ENCODE measurements at places on chromosomes 16 and 17.

DNA sequence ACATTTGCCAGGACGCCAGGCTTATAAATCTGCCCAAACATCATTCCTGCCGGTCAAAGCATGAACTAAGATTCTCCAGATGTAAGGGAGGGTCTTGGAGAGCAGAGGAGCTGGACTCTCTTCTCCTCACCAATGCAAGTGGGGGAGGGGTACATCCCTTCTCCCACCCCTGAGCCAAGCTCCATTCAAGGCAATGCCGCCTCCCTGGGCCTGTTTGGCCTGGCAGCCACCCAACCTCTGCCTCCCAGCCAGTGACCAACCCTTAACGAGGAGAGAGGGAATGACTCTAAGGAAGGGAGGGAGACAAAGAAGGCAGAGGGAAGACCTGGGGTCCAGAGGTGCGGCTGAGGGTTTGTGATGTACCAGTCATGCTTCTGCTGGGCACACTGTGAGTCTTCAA is 13.8 kb downstream of the C17orf50 start:
- DNase-seq: peak; percentile 44

DNA sequence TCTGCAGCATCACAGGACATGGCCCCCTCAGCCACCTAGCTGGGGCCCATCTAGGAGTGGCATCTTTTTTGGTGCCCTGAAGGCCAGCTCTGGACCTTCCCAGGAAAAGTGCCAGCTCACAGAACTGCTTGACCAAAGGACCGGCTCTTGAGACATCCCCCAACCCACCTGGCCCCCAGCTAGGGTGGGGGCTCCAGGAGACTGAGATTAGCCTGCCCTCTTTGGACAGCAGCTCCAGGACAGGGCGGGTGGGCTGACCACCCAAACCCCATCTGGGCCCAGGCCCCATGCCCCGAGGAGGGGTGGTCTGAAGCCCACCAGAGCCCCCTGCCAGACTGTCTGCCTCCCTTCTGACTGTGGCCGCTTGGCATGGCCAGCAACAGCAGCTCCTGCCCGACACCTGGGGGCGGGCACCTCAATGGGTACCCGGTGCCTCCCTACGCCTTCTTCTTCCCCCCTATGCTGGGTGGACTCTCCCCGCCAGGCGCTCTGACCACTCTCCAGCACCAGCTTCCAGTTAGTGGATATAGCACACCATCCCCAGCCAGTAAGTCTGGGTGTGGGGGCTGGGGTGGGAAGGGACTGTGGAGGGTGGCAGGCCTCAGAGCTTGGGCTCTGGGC is 22.0 kb downstream of the RARA start:
- DNase-seq: no peak

GRCh38 chr17:34306466-34306865 is 12.8 kb upstream of the CCL8 start:
- DNase-seq: peak; percentile 74

- peak; percentile 17 for DNase-seq
Observed at GRCh38 chr16:67036323-67036741, 7.4 kb downstream of the CBFB start.

DNA sequence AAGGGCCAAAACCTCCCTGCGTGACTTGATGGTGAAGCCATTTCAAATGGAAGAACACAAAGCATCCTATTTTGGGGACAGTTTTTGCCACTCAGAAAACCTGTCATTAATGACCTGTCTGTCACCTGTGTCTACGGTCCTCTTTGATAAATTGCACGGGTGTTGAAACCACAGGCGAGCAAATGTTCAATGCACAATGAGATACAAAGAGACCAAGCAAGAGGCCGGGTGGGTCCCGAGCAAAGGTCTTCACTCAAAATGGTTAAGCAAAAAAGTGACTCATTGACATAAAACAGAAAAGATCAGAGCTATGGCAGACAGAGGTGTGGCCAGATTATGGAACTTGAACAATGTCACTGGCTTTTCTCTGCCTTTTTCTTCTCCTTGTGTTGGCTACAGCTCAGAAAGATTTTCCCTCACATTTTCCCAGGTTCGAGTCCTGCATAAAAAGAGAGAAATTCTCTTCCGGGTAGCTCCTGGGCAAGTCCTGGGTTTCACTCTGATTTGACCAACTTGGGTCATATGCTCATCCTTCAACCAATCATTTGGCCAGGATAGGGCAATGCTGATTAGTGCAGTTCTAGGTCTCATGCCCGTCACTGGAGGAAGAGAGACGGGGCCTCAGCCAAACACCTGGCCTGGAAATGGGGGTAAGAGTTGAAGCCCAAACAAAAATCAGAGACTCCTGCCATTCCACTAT is 92.2 kb downstream of the CMC2 start:
- no peak for DNase-seq

DNA sequence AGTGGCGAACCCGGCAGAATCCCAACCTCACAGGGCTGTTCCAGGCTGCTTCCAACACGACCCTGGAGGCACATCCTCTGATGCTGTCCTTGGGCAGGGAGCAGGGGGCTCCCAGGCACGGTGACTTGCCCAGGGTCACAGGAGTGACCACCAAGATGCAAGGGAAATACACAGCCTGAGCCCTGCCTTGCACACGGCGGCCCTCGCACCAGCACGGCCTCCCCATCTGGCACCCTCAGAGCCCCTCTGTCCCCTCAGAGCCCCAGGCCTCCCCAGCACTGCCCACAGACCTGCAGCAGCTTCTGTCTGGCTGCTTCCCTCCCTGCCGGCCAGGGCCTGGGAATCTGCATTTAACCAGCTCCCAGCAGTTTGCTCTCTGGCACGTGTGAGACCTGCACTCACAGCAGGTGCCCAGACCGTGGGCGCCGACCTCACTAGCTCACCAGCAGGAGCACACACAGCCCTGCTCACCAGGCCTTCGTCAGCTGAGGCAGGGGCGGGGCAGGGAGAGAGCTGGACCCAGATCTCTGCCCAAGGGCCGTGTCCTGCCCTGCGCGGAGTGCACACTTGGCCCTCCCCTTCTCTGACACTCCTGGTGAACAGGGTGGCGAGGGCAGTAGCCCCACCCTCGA is 29.7 kb upstream of the ZC3H18 start:
- no peak for DNase-seq

- no peak for DNase-seq
Observed at GRCh38 chr17:66509926-66510325, 207.5 kb downstream of the PRKCA start.
